ENCODE measurements at places on chromosomes 4 and X.
A peak's percentile ranks its signal among the peaks of the same experiment; 100 is the strongest.

DNA sequence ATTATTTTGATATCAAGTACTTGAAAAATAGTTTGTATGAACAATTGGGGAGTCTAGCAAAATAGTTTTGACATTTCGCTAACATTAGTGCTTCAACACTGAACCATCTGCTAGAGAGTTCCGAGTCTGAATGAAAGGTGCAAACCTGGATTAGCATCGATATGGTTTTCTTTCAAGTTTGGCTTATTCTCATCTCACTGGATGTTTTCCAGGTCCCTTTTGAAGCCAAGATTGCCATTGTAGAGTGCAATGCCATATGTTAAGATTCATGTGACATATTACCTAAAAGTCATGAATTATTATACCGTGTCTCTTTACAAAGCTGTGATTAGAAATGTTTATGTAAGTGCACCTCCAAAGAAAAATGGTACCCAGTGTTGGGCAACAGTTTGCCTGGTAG lies 36.8 kb upstream of the NAA11 start:
- no peak for DNase-seq

GRCh38 chr4:150314031-150314430 lies 235.8 kb downstream of the DCLK2 start:
- DNase-seq: no peak

DNA sequence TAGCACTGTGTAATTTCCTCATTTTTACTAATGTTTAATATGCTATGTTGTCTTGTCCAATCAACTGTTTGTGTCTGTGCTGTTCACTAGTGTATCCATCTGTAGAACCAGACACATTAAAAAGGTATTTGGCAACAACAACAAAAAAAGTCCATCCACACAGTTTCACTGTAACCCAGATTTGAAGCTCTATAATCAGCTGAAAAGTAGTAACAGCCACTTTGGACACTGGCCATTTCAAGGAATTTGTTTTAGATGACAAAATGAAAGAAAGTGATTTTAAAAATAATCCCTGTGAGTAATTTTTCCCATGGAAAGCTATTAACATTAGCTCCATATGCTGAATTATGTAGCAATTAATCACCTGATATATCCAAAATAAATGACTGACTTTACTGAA lies 2.2 kb upstream of the FBXL5 start:
- DNase-seq: no peak

GRCh38 chr4:8705161-8706145 lies 112.9 kb downstream of the CPZ start:
- DNase-seq: peak; percentile 86

DNA sequence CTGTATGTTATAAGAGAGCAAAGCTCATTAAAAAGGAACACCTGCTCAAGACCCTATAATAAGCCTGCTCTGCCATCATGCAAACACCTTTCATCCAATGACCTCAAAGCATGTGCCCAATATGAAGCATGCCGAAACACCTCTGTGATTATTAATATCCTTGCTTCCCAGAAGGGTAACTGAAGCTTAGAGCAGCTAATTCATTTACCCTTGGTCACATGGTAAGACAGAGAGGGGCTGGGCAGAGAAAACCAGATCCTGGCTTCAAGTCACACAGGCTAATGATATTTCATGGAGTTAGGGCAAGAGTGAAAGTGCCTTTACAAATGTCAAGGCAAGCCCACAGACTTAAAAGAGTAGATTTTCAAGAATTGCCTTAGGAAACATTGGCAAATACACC lies 5.6 kb downstream of the AMOT start:
- no peak for DNase-seq

DNA sequence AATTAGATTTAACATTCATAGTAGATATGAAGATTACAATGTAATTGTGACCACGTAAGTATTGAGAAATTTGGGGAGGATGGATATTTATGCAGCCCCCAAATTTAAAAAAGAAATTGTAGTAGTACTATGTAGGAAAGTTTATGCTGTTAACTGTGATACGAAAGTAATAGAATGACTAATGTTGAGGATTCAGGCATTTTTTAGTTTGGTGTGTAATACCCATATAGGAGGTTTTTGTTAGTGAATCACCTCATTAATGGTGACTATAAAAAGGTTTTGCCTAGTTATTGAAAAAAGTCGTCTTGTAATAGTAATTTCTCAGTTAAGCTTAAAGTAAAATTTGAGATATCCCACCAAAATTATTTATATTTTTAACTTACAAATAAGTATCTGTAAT lies 67.2 kb downstream of the SMARCAD1 start:
- no peak for DNase-seq

- DNase-seq: no peak
Measured at GRCh38 chr4:152283801-152284470, 252.0 kb downstream of the FBXW7 start.

DNA sequence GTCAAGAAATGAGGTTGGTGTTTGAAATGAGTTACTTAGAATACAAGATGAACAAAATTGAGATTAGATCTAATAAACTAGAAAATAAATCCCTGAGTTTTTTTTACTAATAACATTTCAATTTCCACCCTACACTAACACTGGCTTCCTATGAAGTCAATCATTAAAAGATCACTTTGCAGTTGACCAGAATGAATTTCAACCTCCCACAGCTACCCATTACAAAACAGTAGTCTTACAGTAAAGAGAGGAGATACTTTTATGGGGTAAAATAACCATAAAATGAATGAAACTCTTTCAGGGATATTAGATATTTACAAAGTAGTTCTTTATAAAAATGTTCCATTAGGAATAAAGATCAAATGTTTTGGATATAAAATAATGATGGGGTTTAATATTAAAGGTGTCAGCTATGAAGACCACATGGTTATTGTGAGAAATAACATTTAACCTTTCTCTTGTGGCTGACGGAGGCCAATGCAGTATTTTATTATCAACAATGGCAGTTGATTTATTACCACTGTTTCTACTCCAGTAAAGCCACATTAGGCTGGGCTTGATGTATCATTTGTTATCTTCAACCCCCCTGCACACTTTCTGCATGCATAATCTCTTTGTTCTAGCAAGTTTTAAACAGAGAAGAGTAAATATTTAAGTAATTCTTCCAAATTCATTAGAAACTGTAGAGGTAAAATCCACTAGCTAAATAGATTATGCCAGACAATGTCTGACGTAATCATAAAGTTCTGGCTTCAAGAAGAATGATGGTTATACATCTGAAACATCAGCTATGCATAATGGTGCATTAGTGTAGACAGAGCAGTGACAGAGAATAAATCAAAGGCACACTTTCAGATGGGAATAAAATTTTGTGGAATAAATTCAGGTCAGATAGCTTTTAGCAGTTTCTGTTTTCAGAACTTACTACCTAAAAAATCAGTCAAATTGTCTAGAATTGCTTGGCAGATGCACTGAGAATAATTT lies 516.6 kb downstream of the PCDH18 start:
- no peak for DNase-seq

GRCh38 chr4:150817804-150818528 lies 197.1 kb downstream of the LRBA start:
- DNase-seq: no peak

DNA sequence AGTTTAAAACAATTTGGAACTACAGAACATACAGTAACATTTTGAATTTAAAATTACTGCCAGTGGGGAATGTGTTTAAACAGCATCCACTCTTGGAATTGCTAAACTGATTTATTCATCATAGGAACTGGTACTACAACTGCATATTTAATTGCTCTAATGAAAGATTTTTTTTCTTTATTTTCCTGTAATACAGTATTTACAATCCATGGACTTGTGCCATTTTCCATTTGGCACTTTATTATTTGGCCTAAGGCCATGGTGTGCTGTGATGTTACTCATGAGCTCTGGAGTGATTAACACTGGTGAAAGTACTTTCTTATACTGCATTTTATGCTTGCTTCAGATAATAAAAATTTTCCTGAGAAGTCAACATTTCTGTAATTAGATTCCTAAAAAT lies 69.7 kb upstream of the NUDT6 start:
- no peak for DNase-seq

- no peak for DNase-seq
Measured at GRCh38 chr4:143420227-143420626, 83.6 kb downstream of the GAB1 start.
